ENCODE measurements at places on chromosomes 2 and 18.
A peak's percentile ranks its signal among the peaks of the same experiment; 100 is the strongest.

DNA sequence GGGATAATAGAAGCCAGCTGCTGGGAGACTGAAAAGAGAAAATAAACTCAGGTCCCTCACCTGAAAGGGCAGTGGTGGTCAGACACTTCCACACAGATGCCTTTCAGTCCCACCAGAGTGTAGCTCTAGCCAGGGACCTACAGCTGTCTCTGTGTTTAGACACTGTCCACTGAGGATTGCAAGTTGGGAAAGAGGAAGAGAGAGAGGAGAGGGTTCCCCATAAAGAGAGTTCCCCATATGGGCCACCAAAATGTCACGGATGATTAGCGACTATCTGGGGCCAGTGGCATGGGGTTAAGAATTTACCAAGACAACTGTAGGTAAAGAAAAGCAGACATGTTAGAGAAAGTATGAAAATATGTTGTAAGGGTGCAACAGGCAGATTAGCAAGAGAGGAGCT is 36.7 kb upstream of the SKA1 start:
- no peak for DNase-seq

GRCh38 chr2:60335533-60336237 is 217.8 kb downstream of the BCL11A start:
- no peak for DNase-seq

- DNase-seq: no peak
Measured at GRCh38 chr18:28109781-28110560, 67.0 kb downstream of the CDH2 start.

DNA sequence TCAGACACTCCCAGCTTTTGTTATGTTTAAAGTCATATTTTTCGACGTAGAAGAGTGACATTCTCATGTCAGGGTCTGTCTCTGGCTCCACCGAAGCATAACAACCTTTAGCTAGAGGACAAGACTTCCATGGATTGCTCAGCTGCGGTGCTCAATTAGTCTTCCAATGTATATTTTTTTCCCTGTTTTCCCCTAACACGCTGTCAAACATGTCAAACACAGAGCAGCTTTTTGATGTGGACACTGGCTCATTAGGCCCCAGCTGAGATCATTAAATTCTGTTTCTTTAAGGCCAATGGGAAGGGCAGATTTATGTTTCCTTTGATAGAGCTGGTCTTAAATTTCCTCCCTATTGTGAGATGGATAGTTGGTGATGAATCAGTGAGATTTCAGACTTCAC is 525.4 kb downstream of the PIK3C3 start:
- DNase-seq: peak; percentile 97

- peak; percentile 68 for DNase-seq
Measured at GRCh38 chr18:62768558-62768943, 53.2 kb downstream of the PHLPP1 start.

GRCh38 chr2:53842891-53843290 is 16.9 kb downstream of the GPR75 start:
- DNase-seq: no peak

DNA sequence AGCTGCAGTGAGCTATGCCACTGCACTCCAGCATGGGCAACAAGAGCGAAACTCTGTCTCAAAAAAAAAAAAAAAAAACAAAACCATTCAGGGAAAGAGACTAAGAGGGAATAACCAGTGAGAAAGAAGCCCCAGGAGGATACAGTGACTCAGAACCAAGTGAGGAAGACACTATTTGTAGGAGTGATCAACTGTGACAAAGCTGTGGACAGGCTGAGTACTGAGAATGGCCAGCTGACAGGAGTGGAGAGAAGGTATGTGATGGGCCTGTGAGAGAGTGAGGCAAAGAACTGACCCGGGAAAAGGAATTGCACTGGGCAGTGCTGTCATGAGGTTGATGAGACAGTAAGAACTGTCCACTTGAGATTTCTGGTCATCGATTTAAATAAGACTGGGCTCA is 6.7 kb upstream of the LCT start:
- DNase-seq: no peak

DNA sequence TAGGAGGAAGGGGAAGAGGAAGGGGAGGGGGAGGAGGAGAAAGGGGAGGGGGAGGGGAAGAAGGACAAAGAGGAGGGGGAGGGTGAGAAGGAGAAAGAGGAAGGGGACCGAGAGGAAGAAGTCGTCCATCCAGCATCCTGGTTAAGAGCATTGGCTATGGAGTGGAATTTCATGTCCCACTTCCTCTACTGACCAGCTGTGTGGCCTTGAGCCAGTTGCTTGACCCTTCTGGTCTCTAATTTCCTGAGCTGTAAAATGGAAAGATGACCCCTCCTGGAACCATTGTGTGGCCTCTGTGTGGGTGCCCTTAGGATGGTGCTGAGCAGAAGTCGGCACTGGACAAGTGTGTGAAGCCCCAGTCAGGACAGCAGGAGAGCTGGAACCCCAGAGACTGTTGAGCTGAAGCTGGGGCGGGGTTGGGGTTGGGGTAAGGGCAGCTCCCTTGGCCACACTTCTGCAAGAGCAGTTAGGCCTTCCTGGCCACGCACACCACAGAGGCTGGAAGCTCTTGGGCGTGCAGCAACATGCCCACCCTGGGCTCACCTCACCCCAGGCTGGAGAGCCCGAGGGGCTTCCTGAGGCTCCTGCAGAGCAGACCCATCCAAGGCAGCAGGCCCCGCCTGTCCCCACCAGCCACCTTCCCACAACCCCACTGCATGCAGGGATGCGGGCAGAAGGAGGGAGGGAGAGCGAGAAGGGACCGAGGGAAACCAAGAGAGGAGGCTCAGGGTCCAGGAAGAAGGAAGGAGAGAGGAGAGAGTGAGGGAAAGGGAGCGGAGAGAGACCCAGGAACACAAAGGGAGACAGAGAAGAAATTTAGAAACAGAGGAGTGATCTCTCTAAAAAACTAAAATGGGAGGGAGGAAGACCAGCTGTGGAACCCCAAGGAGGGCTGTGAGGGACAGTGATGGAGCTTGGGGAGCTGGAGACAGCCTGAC is 16.2 kb downstream of the ADRA2B start:
- peak; percentile 27 for DNase-seq

GRCh38 chr2:240615396-240615795 is 9.9 kb upstream of the GPR35 start:
- no peak for DNase-seq

GRCh38 chr2:27281442-27281841 is 787 bp upstream of the TRIM54 start:
- no peak for DNase-seq

DNA sequence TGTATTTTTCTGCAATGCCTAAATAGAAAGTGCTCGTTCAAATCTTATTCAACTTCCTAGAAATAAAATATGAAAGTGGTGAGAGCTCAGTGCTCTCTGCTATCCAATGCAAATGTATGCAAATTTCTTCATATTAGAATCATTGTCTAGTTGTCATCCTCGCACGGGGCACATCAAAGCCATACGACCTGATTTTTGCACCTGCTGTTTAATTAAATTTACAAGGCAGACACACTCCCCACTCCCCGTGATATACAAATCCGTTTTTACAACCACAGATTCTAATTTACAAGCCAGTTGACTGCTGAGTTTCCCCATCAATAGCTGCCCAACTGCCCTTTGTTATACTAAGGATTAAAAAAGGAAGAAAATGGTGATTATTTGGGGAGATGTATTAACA is 284.6 kb downstream of the RNF144A start:
- DNase-seq: no peak

DNA sequence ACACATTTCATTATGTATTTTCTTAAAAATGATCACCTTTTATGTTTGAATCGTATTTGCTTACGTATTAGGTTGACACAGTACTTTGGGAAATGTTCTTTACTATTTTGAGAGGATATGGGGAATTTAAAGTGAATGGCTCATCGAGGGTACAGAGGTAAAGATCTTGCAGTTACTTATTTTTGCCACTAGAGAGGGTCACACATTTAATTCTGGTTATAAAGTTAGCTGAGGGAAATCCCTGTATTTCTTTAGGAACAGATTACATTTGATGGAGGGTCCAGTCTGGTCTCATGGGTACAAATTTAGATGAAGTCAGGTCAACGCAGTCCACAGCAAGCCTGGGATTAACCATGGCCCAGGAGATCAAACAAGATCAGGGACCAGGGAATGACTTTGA is 24.5 kb downstream of the DYNC2LI1 start:
- peak; percentile 12 for DNase-seq

DNA sequence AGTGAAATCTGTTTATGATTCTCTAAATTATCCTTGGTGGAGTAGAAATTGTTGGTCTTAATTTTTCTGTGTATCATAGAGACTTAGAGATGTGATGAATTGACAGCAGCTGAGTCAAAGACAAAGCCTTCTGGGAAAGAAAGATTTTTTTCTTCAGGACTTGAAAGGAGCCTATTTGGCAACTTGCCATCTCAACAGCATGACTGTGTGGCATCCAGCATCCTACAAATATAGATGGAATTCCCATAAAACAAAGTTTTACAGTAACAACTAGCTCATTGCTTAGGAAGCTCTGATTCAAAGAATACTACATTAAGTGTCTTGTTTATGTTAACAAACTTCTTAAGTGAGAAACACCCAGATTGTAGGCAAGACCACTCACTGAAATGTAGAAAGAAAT is 79.2 kb upstream of the SETBP1 start:
- no peak for DNase-seq

DNA sequence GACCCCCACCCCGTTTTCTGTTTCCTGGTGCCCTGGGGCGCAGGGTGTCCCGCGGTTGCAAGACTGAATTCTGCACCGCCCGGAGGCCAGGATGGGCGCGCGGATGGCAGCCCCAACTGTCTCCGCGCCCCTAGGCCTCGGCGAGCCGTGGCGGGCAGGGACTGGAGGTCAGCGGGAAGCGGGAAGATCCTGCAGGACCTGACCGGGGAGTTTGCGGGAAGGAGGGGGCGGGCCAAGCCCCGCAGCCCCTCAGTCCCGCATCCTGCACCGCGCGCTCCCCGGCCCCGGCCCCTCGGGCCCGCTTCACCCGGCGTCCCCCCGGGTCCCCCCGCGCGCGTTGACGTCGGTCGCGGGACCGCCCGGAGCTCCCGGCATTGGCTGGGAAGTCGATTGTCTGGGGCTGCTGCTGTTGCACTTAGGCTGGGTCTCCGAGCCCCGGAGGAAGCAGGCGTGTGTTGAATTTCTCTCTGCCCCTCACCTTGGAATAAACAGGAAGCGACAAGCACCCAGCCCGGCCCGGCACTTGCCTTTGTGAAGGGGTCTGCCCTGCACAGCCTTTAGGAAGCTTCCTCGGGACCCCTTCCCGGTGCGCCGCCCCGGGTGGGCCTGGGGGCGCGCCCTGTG is at the start of gene LDLRAD4:
Gene LDLRAD4, plus strand, starts transcription at position 393 of the 624 bp plus-strand sequence.
- peak; percentile 33 for DNase-seq

DNA sequence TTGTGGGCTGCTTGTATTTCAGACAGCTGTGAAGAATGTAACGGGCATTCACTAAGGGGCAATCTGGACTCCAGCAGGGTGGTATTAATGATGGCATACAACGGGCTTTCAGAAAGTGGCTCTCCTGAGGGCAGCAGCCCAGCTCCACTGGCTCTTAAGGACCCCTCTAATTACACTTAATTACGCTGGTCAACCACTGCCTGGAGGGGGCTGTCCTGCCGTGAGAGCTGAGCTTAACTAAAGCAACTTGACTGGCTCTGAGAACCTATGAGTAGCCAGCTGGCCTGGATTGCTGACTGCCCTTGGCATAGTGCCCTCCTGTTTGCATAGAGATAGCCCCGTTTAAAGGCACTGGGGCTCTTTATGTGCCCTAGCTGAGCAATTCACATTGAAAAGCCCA is 3.8 kb downstream of the LIPG start:
- peak; percentile 65 for DNase-seq

- DNase-seq: no peak
Measured at GRCh38 chr2:9498210-9498609, 23.9 kb downstream of the IAH1 start.

DNA sequence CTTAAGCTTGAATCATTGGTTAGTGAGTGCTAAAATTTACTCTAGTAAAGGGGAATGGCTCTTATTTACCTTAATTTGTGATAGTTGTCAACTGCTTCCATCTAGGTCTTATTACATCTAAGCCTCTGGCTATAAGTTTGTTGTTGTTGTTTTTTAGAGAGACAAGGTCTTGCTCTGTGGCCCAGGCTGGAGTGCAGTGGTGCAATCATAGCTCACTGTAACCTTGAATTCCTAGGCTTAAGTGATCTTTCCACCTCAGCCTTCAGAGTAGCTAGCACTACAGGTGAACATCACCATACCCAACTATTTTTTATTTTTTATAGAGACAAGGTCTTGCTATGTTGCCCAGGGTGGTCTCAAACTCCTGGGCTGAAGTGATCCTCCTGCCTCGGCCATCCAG is 6.6 kb downstream of the HADHA start:
- DNase-seq: no peak

GRCh38 chr2:211408483-211408891 is 852.1 kb downstream of the CPS1 start:
- DNase-seq: peak; percentile 59

DNA sequence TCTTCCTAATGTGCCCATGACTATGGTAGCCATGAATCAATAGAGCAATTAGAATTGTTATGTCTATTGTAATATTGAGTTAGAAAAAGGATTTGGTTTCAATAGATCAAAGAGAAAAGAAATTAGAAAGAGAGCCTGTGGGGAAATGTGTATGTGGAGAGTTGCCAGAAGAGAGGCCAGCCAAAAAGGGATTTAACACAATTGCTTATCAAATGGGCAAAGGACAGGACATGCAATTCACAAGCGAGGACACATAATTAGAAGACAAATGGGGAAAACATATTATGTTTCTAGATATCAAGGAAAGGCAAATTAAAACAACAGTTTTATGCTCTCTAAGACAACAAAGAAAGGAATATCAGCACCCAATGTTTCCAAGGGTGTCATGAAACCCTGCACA is 403.2 kb upstream of the KLHL29 start:
- DNase-seq: peak; percentile 34

DNA sequence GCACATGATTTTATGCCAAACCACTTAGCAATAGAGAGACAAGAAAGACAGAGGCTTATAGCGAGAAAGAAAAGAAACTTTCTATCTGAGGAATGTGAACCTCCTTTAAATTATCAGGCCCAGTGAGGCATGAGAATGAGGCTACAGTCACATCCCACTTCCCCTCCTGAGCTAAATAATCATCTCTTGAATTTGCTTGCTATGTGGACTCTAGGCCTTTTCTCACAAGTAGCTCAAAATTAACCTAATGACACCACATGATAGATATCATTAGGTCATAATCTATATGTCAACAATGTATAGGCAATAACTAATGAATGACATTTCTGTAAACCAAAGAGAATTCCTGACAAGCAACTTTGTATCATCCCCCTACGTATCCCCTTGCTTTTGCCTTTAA is 301.5 kb upstream of the MGAT5 start:
- no peak for DNase-seq

DNA sequence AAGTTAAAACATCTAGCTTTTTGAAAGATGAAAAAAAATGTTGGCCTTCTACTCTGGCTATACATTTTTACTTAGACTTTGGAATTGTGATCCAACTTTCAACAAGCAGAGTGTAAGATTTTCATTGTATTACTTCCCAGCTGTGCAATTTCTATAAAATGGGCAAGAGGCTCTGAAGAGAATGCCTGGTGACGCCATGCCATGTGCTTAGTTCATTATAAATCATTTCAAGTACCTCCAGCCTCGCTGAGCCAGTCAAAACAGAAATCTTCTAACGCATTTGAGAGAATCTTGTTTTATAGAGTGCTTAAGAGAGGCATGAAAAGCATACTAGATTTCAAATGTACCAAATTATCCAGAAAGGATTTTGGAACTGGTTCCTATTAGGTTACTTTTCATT is 10.1 kb upstream of the STK17B start:
- DNase-seq: no peak

All from NCI-H146 (cell line).